ENCODE measurements at places on chromosomes 1 and 21.

DNA sequence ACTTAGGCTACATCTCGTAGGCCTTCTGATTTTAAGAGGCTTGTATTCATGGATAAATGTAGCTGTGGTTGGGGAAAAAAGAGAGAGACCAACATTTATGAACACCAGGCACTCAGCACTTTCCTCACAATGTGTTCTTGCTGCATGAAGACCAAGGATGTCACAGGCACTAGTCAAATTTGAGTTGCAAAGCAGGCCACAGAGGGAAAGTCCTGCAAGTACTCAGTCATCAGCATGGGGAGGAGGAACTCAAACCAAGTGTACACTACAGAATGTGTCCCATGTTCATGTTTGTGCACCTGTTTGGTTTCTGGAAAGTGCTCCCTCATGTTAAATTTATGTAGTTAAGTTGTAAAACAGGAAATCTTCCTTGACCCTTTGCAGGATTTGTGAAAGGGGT, 8.7 kb upstream of the MAP3K7CL start:
- no peak for DNase-seq

DNA sequence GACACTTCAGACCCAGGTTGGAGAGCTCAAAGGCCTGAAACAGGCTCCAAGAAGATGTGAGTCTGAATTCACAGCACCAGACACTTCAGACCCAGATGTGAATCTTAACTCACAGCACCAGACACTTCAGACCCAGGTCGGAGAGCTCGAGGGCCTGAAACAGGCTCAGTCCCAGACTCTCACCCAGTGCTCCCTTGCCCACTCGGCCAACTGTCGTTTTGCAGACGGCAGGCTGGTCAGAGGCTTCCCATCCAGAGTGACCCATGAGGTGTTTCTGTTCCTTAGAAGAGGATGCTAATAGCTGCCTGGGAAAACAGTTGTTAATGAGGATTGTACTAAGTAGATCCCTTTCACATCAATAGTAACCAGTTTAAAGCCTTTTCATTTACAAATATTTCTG, 88.4 kb downstream of the ADARB1 start:
- DNase-seq: no peak

GRCh38 chr1:165355977-165356811, at the start of gene LMX1A:
Gene LMX1A, minus strand, starts transcription at chr1:165356715. Its CDS starts 1,156 bp downstream, at chr1:165355559.
- no peak for DNase-seq

DNA sequence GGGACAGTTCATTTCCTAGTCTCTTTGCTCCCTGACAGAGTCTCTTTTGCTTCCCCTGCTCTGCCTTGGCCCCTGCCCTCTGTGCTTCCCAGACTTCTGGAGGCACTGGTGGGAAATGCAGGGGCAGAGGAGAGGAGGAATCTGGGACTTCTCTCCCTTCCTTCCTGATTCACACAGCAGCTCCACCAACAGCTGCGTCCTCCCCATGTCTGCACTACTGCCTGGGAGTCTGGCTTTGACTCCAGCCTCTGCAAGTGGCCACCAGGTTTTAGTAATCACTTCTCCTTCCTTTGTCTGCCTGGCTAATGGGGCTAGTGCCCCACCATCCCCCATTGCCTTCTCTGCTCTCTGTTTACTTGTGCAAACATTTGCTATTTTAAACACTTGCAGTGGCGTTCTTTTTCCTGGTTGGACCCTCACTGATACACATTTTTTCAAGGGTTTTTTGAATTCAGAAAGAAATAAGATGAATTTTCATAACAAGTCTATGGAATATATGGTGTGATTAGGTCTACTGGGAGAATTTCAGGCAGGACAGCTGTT, 21.9 kb downstream of the FASLG start:
- no peak for DNase-seq

DNA sequence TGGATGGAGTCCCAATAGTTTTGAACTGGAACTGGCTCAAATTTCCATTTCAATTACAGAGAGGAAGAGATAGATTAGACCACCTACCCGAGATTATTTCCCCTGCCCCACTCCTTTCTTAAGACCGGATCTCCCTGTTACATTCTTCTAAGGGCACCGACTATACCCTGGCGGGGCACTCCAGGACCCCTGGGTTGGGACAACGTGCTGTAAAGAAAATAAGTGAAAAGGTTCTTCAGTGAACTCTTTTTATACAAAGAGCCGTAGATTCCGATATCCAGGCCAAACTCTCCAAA, 6.7 kb downstream of the NR5A2 start:
- DNase-seq: no peak

- DNase-seq: no peak
Measured at GRCh38 chr1:61073871-61074270, 8.5 kb upstream of the NFIA start.

Measured in NCI-H1048 (cell line).